ENCODE measurements at places on chromosomes 3 and 15.

GRCh38 chr3:170689893-170690660 lies 104.2 kb upstream of the SLC7A14 start:
- DNase-seq = peak; percentile 31

- no peak for DNase-seq
These were observed 1.8 kb downstream of the CCDC13 start for GRCh38 chr3:42771271-42771670.

DNA sequence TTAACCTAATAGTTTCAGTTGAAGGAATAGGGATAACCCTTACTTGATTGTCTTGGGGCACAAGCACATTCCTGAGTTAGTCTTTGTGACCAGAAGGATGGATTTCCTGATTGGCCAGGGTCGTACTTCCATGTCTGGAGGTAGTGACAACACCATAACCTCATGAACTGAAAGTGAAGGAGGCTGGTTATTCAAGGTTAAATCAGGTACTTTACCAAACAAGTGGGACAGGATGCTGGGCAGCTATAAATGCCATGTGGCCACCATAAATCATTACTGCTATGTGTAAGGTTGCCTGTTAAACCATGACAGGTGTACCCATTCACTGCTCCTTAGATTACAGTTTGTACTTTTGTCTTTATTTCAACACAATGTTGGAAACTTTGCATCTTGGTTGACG lies 128.3 kb upstream of the SAMMSON start:
- DNase-seq = no peak

- DNase-seq = peak; percentile 60
These were observed 103.6 kb downstream of the OTOL1 start for GRCh38 chr3:161600173-161600572.

- no peak for DNase-seq
These were observed 67.9 kb downstream of the CYFIP1 start for GRCh38 chr15:22912256-22912655.

DNA sequence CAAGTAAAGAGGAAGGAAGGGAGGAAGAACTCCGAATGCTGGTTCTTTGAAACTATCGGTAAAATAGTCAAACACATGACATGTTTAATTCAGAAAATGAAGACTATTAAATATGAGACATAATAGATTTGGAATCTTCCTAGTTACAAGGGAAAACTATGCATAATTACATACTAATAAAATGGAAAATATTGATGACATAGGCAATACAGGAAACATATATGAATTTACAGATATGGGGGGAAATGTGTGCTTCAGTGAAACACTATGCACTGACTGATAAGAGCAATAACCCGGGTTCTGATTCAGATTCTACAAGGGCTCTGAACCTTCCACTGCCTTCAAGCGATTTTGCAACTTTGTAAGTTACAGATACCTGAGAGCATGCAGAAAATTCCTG lies 185.9 kb downstream of the PDE8A start:
- no peak for DNase-seq

- DNase-seq = no peak
These were observed 320.9 kb upstream of the CTDSPL start for GRCh38 chr3:37540786-37541185.

GRCh38 chr15:89946681-89947299 lies 34.0 kb upstream of the ARPIN start:
- DNase-seq = no peak

DNA sequence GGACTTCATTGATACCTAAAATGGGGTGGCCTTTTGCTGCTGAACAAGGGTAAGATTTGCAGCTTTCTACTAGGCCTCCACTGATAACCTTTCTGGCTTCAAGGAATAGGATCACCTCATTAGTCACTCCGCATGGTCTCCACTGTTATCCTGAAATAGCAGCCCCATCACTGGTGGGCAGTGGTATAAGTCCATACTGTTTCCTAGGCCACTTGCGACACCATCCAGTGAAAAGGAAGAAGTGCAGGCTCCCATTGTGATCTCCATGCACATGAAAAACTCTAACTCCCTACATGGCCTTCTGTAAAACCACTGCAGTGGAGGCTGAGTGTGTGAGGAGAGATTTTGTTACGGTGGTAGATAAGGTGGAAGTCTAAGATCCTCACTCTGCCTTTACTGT lies 1455.9 kb downstream of the SI start:
- DNase-seq = peak; percentile 62

- DNase-seq = no peak
These were observed 290.7 kb upstream of the MDFIC2 start for GRCh38 chr3:70603103-70603502.

GRCh38 chr3:13204177-13204581 lies 130.9 kb upstream of the IQSEC1 start:
- no peak for DNase-seq

- no peak for DNase-seq
These were observed 17.0 kb upstream of the BCL2A1 start for GRCh38 chr15:79987969-79988368.

GRCh38 chr3:44248152-44248551 lies 6.5 kb downstream of the TOPAZ1 start:
- DNase-seq = no peak

DNA sequence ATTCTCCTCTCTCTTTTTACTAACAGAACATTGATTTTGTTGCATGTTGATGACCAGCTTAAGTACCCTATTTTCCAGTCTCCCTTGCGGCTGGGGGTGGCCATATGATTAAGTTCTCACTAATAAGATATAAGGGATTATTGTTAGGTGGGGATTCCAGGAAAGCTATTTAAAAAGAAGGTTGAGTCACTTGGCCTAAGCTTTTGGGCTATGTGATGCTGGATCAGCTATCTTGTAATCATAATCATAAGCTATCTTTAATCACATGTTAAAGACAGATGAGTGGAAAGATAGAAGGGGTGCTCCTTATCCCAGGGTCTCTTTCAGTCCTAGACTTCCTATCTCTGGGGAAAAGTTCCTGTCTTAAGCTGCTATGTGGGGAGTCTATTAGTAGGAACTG lies 59.9 kb downstream of the CGNL1 start:
- no peak for DNase-seq

GRCh38 chr3:43181202-43181821 lies 75.4 kb upstream of the POMGNT2 start:
- DNase-seq = no peak

DNA sequence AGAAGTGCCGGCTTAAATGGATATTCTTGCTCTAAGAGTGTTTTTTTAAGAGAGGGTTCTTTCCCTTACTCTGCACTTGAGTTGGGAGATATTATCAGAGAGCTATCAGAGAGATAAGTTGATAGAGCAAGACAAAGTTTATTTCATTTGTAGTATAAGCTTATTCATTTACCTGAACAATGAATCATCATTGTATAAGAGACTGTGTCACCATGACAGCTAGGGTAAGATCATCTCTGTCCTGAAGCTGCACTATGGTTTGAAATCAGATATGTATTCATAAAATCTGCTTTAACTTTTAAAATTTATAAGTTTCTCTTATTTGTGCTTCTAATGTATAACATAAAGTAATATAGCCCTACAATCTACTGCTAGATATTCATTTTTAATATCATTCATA lies 128.1 kb upstream of the ARL6 start:
- DNase-seq = no peak

GRCh38 chr3:50594253-50594785 lies 17.3 kb downstream of the CISH start:
- DNase-seq = no peak

GRCh38 chr15:101022876-101023275 lies 103.7 kb downstream of the LRRK1 start:
- DNase-seq = no peak

DNA sequence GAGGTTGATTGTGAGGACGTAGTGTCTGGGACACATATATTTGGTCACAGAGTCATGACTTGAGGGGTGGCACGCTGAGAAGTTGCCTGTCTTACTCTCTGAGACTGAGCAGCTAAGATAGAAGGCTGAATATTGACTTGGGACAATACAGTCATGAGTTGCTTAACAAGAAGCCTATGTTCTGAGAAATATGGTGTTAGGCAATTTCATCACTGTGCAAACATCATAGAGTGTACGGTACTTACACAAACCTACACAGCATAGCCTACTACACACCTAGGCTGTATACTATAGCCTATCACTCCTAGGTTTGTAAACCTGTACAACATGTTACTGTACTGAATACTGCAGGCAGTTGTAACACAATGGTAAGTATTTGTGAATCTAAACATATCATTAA lies 30.3 kb upstream of the SPESP1 start:
- no peak for DNase-seq

DNA sequence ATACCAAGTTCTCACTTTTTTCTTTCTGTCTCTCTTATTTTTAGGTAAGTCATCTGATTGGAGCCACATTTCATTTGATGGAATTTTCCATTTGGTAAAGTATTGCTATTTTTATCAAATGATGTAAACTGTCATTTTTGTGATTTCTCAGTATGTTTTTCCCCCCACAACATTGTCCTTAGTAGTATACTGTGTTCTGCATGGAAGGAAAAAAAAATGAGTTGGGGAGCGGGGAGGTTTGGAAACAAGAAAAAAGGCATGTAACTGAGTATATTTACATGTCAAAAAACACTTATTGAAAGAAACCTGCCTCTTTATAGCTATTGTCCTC lies 104.2 kb downstream of the FILIP1L start:
- DNase-seq = no peak

- no peak for DNase-seq
These were observed 25.1 kb downstream of the SOX14 start for GRCh38 chr3:137789236-137789635.

DNA sequence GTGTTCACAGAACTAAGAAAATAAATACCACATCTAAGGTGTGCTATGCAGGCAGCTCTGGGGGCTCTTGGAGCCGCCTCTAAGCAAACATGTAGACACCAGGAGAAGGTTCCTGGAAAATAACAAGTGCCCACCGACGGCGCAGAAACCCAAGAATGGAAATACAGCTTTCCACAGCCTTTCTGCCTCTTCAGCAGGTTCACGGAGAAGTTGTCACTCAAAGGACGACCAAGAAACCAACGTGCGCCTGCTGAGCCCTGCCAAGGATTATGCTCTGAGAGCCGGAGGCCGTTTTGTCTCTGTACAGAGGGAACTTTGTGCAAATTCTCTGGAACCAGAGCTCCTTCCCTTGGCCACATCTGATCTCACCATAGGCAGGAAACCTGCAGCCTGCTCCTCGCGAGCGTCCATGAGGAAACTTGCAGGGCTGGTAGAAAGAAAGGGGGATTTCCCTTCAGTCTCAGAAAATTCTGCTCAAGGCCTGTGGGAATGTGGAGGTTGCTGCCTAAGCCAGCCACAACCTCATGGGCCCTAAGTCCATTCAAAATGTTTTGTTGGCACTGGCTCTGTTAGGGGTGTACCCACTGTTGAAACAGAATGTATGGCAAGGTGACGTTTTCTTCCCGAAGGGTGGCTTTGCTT lies 40.6 kb upstream of the ETV5 start:
- no peak for DNase-seq

DNA sequence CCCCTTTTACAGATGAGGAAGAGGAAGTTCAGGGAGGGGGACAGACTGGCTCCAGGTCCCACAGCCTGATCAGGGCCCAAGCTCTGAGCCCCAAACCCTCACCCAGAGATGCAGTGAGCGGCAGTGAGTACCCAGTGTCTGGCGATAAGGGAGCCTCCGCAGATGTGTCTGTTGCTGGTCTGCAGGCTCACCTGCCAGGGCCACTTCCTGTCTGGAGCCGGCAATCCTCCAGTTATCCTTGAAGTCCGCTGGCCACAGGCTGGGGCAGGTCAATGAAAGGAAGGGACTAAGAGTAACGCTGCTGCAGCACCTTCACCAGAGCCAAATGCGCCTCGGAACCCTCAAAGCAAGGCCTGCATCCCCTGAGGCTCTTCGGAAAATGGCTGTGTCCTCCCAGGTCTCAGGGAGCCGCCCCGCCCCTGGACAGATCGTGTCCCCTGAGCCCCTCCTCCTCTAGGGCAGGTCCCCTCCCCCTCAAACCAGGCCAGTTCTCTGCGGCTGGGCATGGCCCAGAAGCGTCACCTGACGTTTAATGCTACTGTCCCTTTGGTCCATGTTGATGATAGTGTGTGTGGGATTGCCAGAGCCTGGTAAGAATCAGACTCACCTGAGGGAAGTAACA lies 51.5 kb downstream of the MYL3 start:
- no peak for DNase-seq

DNA sequence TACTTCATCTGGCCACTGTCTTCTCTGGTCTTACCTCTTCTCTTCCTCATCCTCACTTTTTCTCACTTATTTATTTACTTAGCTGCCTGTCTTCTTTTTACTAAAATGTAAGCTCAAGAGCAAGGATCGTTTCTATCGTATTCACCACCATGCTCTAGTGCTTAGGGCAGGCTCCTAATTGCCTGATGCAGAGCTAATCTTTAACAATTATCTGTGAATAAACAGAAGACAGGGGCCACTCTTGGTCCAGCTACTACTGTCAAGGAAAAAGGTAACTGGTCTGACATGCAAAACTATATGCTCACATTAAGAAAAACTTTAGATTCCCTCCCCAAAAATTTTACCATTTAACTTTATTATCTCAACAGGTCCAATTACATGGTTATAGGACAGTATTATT lies 17.5 kb downstream of the PIK3R4 start:
- DNase-seq = no peak

DNA sequence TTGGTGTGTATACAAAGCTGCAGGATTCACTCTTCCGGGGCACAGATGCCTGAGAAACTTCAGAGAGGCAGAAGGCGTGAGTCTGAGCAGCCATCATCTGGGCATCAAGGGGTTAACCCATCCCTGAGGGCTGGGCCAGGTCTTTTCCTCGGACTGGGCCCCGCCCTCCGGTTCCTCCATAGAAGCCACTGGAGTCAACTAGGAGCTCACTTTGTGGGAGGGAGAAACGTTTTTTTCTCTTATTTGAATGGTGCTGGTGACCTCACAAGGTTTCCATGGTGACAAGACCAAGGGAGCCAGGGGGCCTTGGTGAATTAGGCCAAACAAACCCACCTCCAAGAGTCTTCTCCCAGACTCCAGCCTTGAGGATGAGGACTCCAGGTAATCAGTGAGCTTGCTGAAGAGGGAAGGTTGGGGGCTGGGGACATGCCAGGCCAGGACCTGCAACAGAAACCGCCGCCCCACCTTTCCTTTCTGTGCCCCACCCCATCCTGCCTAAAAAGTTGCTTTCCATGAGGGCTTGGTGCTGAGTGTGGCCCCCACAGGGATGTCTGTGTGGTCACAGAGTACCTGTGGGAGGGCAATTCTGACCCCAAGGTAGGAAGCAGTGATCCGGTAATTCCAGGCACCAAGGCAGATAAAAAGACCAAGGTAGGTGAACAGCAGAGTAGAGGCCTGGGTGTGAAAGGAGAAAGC lies 14.8 kb upstream of the INSYN1 start:
- DNase-seq = no peak

- no peak for DNase-seq
These were observed 61.0 kb downstream of the BFSP2 start for GRCh38 chr3:133460809-133461208.
